AG09309 (cell line): ENCODE measurements at places on chromosomes 1 and 21.

GRCh38 chr1:232816324-232816723 lies 11.1 kb downstream of the MAP10 start:
- no peak for DNase-seq

- DNase-seq = no peak
These were observed 66.2 kb upstream of the RNPC3 start for GRCh38 chr1:103459346-103459745.

DNA sequence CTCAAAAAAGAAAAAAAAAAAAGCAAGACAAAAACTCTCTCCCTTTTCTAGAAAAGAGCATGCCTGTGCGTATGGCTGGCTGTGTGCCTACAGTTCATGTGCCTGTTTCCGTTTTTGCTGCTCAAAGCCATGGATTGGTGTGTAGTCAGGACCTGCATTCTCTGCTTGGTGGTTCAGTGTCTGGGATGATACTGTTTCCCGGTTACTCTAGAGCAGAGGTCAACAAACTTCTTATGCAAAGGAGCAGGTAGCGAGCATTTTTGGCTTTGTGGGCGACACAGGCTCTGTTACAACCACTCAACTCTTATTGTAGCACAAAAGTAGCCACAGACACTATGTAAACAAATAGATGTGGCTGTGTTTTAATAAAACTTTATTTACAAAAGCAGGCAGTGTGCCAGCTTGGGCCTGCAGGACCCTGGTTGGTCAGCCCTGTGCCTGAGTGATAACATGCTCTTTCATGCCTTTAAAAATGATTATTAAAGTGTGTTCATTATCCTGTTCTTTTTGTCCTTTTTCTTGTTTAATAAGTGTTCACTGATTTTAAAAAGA lies 524.2 kb downstream of the KIF26B start:
- no peak for DNase-seq

GRCh38 chr1:30964706-30965105 lies 56.1 kb upstream of the SDC3 start:
- DNase-seq = no peak

- DNase-seq = no peak
These were observed 20.4 kb downstream of the AIM2 start for GRCh38 chr1:159056069-159056698.

- no peak for DNase-seq
These were observed 6.7 kb upstream of the SLC2A1 start for GRCh38 chr1:42965378-42965777.

GRCh38 chr1:12600880-12601633 lies 17.0 kb downstream of the DHRS3 start:
- DNase-seq = no peak

DNA sequence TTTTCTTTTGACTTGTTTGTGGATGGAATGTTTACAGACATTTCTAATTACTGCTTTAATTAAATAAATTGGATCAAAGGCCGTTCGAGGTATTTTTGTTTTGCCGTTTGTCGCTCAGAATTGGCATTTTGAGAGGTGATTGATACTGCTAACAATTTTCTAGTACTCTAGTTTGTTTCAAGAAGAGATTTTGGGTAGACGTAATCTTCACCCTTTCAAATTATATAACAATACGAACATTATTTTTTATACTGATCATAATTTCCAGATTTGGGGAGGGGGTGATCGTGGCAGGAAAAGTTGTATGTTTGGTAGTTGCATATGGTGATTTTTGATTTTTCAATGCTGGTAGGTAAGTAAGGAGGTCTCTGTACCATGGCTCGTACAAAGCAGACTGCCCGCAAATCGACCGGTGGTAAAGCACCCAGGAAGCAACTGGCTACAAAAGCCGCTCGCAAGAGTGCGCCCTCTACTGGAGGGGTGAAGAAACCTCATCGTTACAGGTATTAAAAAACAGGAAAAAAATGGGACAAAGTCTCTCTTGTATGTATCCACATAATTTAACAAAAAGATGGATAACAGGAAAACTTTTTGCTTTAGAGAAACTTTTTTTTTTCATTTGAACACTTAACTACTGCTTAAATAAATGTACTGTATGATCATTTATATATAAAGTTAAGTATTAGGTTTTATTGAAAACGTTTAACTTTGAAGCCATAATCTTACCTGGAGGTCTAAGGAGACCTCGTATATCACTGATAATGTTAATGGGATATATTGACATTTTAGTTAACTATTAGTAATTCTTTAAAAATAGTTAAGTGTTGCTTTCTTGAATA lies 1.7 kb downstream of the H3-3A start:
- no peak for DNase-seq

DNA sequence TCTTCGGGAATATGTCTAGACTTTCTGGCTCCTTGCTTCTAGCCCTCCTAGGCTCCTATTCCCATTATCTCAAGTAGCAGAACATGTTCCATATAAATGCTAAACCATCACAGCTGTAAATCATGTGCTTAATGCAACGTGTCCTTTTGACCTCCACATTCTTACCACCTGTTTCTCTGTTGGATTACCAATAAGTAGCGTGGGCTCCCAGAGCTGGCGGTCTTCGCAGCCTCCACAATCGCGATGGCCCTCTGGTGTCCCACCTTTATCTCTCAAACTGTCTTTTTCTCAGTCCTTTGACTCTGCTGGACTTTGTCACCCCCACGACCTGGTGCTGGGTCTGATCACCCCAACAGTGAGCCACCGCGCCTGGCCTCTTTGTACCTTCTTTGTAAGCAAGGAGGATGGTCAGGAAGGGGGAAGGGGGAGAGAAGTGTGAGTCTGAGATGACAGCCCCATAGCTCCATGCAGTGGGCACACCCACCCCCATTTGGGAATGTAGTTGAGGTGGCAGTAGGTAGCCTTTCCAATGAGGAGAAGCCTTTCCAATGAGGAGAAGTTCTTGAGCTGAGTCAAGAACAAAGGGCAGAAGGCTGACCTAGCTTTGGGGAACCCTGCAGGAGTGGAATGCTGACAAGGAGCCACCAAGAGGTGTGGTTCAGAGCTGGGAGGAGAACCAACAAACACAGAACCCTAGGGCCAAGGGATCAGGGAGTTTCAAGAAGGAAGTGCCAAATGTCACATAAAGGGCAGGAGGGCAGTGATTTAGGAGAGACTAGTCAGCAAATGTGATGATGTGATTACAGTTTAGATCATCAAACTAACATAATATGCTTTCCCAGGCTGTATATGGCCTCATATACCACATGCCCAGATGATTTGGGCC lies 14.2 kb downstream of the TRAF5 start:
- DNase-seq = no peak

- no peak for DNase-seq
These were observed 95.1 kb downstream of the GPATCH2 start for GRCh38 chr1:217535601-217536377.

DNA sequence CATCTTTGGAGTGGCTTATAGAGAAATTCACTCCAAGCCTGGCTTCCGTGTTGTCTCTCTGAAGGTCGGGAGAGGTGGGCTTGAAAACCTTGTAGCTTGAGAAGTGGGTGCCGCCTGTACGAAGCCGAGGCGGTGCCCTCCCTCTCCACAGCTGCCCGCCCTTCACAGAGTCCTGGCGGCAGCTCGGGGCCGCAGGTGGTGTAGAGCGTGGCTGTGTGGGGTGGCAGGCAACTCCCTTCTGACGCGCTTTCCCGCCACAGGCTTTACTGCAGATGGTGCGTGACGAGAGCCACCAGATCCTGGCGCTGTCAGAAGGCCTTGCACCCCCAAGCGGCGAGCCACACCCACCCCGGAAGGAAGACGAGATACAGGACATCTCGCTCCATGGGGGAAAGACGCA lies 33.1 kb upstream of the DIP2A start:
- no peak for DNase-seq

GRCh38 chr1:17654519-17654918 lies 100.6 kb upstream of the ACTL8 start:
- no peak for DNase-seq

GRCh38 chr1:19563324-19564097 lies 78.2 kb upstream of the CAPZB start:
- DNase-seq = peak; percentile 14

GRCh38 chr1:97906567-97907241 lies 14.1 kb downstream of the DPYD start:
- DNase-seq = peak; percentile 76

GRCh38 chr1:107914119-107914765 lies 50.7 kb downstream of the VAV3 start:
- no peak for DNase-seq

GRCh38 chr1:178694923-178695525 lies 30.0 kb upstream of the RALGPS2 start:
- DNase-seq = no peak

DNA sequence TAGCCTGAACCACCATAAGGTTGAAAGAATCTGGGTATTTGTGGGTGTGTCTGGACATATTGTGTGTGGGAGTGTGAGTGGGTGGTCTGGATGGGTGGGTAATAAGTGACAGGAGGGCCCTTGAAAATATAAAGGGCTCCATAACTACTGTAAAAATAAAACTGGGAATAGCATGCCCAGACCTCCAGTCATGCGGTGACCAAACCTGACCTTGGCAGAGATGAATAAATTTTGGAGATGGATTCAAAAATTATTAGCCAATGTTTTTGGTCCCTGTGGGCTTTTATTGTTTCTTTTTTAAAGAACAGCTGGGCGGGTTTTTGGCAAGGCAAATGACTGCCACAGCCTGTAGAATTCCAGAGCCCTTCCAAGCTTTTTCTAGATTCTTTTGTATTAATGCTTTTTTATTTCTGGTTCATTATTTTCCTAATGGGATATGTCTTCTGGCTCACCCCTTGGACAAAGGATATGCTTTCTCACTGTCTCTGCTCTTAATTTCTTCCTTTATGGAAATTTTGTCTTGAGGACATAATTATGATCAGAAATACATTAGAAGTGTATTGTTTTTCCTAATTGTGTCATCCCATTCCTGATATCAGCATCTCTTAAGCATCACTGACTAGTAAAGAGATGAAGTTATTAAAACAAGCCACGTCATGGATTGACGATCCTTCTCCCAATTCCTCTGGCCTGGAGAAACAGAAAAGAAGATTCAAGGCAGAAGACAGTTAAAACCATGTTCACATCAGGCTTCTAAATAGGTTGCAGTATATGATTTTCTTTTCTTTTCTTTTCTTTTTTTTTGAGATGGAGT lies 69.5 kb downstream of the NTMT2 start:
- DNase-seq = no peak

- DNase-seq = no peak
These were observed 6.4 kb upstream of the TNNI1 start for GRCh38 chr1:201427963-201428362.

- DNase-seq = no peak
These were observed 918.0 kb downstream of the LTN1 start for GRCh38 chr21:28074676-28075075.

DNA sequence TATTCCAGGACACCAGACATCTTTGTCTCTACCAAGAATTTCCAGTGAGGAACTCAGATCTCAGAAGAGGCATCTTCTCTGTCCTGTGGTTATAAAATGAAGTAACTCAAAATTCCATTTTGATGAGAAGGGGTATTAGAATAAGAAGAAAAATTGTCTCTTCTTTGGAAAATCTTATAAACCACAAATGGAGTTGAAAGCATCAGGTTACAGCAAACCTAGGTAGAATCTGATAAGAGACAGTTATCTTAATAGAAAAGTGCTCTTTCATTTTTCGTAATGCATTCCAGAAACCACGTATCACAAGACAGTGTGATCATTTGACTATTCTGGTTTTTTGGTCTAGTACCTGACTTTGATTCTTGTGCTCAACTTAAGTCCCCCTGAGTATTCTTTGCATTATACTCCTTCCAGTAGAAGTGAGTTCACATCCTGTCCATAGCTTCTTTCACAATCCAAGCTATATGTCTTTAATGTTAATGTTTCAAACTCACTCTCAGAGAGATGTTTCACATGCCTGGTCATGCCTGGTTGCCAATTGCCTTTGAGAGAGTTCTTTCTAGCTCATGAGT lies 120.9 kb upstream of the PRDX6 start:
- no peak for DNase-seq

- DNase-seq = no peak
These were observed 178.7 kb upstream of the RUNX1 start for GRCh38 chr21:35227786-35228185.

- DNase-seq = no peak
These were observed at the start of gene TRAF3IP3 for GRCh38 chr1:209755926-209756614. TSS of gene TRAF3IP3 (plus strand) at chr1:209756053. CDS start at chr1:209760040, 3,987 bp downstream.

GRCh38 chr1:167905182-167905581 lies 8.8 kb downstream of the ADCY10 start:
- DNase-seq = no peak

DNA sequence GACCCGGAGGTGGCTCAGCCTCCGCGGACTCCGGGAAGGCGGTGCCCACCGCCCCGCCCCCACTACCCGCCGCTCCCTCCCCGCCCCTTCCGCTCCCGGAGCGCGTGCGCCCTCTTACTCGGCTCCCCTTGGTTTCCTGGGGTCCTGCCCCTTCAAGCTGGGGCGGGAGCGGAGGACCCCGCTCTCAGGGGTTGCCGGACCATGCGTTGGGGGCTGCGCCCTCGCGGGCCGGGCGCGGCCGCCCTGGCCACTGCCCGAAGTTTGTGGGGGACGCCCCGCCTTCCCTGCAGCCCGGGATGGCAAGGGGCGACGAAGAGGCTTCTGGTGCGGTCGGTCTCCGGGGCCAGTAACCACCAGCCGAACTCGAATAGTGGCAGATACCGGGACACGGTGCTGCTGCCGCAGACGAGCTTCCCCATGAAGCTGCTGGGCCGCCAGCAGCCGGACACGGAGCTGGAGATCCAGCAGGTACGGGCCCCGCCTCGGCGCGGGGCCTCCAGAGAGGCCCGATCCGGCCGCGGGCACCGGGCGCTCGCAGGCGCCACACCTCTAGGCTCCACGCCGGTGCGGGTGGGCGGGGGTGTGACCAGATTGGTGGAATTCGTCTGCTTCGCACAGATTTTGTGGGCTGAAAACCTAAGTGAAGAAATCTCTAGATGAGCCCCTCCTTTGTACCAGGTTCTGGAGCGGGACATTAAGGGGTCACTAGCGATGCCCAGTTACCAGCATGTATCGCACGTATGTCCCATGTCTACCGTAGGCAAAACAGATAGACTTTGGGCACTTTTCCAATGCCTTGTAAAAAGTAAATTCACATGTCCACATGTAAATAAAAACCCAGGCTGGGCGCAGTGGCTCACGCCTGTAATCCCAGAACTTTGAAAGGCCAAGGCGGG lies at the start of gene IARS2:
Gene IARS2 (plus strand): TSS at position 117 of the 896 bp plus-strand sequence. CDS start 85 bp downstream, at position 202.
- DNase-seq = peak; percentile 24

- DNase-seq = no peak
These were observed 44.7 kb upstream of the ZBTB40 start for GRCh38 chr1:22406722-22407495.

GRCh38 chr1:206816390-206817287 lies 44.3 kb upstream of the IL10 start:
- no peak for DNase-seq
